ENCODE measurements at places on chromosomes 3 and 15. TPM values are rescaled to one million over a fixed set of nuclear protein-coding genes. Genes with fewer than 3 reads are reported as not detected.
A peak's percentile ranks its signal among the peaks of the same experiment; 100 is the strongest.

Gene PAQR5
- total RNA-seq = 0.78 TPM

Gene RTP1
- not detected for total RNA-seq

GRCh38 chr3:44240061-44240460 is 1.6 kb upstream of the TOPAZ1 start:
- no peaks in the 10 kb centered on the region for H3K27me3 ChIP-seq
- DNase-seq = no peak
- no peak overlapping the region for H3K27ac ChIP-seq

DNA sequence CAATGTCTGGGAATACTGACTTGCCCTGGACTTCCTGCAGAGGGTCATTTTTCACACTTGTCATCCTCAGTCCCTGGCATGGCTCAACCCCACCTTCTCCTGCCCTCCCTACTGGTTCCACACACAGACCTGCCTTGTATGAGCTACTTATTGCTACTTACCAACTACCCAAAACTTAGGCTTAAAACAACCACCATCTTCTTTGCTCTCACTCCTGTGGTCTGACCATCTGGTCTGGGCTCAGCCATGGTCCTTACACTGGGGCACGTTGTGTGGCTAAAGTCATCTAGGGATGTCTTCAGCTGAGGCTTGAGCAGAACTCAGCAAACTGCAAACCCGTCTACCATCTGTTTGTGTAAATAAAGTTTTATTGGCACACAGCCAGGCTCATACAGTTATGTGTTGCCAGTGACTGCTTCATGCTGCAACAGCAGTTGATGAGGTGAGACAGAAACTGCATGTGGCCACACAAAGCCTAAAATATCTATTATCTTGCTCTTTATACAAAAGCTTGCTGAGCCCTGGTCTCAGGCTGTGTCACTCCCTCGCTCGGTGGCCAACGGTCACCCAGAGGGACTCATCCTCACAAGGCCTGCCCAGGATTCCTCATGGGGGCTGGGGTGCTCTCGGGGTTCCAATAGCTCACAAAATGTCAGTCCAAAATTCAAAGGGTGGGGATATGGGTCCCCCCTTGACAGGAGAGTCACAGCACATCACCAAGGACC is 43.5 kb downstream of the KLF15 start:
- H3K36me3 ChIP-seq = no peaks in the 10 kb centered on the region
- DNase-seq = no peak
- no peak overlapping the region for H3K4me3 ChIP-seq
- peak overlapping the region; percentile 12 for H3K27ac ChIP-seq

DNA sequence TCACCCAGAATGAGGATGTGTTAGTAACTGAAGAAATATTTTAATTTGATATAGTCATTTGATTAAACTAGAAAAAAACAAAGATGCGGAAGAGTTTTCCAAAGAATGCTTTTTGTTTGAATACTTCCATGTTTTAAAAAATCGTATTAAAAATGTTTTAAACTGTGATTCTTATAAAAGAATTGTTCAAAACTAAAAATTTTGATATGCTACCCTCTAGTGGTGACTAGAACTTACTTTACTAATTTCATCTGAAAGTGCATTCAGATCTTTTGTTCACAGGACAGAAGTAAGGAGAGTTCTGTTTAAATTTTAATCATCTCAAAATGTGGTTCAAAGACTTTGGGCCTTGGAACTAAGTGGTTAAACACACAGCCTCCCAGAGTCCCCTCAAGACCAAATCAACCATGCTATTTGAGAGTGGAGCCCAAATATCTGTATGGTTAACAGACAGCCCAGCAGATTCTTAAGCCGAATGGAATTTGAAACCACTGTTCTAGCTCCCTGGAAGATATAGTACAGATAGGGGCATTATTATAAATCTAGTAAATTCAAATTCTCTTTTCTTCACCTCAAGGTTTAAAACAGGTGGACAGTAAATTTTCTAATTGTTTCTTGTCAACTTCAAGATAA is 45.2 kb upstream of the SYNPR start:
- H3K4me3 ChIP-seq = no peak overlapping the region
- no peaks in the 10 kb centered on the region for H3K36me3 ChIP-seq
- no peak for DNase-seq
- H3K27ac ChIP-seq = no peak overlapping the region

DNA sequence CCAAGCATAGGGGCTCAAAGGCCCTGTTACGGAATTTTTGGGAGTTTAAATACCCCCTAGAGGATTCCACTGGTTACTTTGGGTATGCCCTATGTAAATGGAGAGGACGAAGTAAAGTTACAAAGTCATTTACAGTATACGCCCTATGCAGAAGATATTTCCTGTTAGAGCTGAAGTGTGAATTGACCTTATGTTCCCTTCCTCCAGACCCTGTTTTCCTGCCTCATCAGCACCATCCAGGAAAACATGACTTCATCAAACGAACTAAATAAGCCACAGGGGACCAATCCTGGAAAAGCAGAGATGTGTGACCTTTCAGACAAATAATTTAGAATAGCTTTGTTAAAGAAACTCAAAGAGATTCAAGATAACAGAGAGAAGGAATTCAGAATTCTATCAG is 177.4 kb downstream of the SQOR start:
- H3K4me3 ChIP-seq = no peak overlapping the region
- no peaks in the 10 kb centered on the region for H3K36me3 ChIP-seq
- no peaks in the 10 kb centered on the region for H3K27me3 ChIP-seq

DNA sequence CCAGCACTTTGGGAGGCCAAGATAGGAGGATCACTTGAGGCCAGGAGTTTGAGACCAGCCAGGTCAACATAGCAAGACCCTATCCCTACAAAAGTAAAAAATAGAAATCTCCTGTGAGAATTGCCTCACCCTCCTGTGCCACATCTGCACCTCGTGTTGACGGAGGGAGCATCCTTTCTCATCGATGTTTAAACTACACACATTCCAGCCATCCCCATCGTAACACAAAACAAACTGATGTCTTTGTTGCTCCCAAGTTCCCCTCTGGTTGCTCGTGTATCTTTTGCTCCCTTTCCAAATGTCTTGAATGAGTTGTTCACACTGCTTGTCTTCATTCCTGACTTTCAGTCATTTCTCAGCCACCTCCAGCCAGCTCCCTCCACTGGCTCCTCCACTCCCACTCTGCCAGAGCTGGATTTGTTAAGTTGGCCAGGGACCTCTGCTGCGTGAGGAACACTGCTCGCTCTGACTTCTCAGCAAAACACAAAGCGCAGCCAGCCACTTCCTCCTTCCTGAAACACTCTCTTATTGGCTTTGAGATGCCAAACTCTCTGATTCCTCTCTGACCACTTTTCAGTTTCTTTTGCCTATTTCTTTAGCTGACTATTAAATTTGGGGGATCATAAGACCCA is 53.6 kb upstream of the ATP13A3 start:
- no peaks in the 10 kb centered on the region for H3K36me3 ChIP-seq
- peaks cover 1% of the 10 kb centered on the region for H3K4me1 ChIP-seq
- H3K27me3 ChIP-seq = no peaks in the 10 kb centered on the region
- H3K27ac ChIP-seq = no peak overlapping the region
- no peak for DNase-seq

GRCh38 chr3:108136561-108137459 is 46.0 kb upstream of the CD47 start:
- H3K36me3 ChIP-seq = no peaks in the 10 kb centered on the region
- no peak overlapping the region for H3K27ac ChIP-seq
- H3K27me3 ChIP-seq = no peaks in the 10 kb centered on the region
- no peak overlapping the region for H3K4me3 ChIP-seq

- H3K4me3 ChIP-seq = no peak overlapping the region
- DNase-seq = no peak
- H3K36me3 ChIP-seq = no peaks in the 10 kb centered on the region
- no peaks in the 10 kb centered on the region for H3K27me3 ChIP-seq
- no peaks in the 10 kb centered on the region for H3K4me1 ChIP-seq
Measured at GRCh38 chr3:101039285-101039684, 46.1 kb upstream of the ABI3BP start.

GRCh38 chr15:98150084-98150483 is 189.6 kb downstream of the ARRDC4 start:
- no peaks in the 10 kb centered on the region for H3K27me3 ChIP-seq
- no peaks in the 10 kb centered on the region for H3K36me3 ChIP-seq
- no peaks in the 10 kb centered on the region for H3K4me1 ChIP-seq
- no peak for DNase-seq
- no peak overlapping the region for H3K27ac ChIP-seq

DNA sequence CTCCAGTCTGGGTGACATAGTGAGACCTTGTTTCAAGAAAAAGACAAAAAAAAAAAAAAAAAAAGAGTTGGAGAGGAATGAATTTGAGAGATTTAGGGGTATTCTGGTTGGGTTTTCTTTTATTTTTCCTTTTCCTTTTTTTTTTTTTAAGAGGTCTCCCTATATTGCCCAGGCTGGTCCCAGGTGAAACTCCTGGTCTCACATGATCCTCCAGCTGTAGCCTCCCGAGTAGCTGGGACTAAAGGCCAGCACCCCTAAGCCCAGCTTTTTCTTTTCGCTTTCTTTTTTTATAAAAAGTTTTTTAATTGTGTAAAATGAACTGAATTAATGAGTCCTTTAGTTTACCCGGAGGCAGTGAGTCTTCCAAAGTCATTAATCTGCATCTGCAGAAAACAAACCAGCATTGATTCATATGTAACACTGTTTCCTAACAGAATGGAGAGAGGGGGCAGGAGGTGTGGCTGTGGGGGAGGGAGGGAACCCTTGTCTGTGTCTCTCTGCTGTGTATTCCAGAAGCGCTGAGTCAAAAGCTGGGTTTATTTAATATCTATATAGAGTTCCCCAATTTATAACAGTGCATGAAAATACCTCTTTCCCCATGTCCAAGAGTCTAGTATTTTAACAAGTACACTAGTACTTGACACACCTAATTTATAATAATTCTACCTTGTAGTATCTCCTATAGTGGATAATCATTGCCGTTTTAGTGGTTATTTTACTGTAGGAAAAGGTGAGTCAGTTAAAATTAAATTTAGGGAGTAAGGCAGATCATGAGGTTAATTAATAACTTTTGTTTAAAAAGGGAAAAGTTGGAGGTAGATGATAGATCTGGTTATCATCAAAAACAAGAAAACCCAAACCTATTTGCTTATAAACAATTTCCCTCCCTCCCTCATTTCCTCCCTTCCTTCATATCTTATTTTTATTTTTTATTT is 2.6 kb upstream of the DPPA4 start:
- no peaks in the 10 kb centered on the region for H3K36me3 ChIP-seq
- no peaks in the 10 kb centered on the region for H3K4me1 ChIP-seq
- no peaks in the 10 kb centered on the region for H3K27me3 ChIP-seq
- no peak overlapping the region for H3K27ac ChIP-seq
- no peak overlapping the region for H3K4me3 ChIP-seq

DNA sequence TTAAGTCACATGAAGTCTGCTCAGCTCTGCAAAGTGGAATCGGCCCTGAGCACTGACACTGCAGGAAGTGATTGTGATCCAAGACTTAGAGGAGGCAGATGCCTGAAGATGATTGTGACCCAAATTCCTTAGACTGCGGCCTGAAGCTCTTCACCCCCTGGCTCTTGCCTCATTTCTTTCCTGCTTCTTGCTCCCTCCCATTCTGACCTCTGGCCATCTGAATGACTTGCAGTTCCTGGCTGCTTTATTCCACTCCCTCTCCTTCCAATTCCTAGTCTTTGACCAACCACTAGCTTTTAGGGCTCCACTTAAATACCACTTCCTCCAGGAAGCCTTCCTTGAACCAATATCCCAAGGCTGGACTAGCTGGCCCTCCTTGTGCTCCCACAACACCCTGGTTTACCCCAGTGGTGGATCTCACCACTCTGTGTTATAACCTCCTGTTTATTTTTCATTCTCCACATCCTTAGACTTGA is 9.9 kb upstream of the EPB42 start:
- H3K4me3 ChIP-seq = no peak overlapping the region
- H3K36me3 ChIP-seq = no peaks in the 10 kb centered on the region
- H3K27ac ChIP-seq = no peak overlapping the region

DNA sequence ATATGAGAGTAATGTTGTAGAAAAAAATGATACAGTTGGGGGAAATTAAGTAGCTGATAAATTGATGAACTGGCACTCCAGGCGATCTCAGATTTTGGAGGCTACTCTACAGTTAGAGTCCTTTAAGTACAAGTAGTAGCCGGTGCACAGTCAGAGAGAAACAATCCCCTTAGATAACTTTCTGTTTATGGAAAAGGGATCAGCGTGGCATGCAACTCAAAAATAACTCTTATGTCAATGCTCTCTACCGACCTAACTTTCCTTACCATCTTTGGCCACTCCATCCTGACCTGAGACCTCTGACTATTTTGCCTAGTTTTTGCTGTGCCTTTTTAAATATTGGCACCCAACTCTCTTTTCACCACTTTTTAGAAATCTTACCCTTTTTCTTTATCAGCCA is 299.6 kb downstream of the UNC13C start:
- no peak overlapping the region for H3K27ac ChIP-seq
- no peaks in the 10 kb centered on the region for H3K36me3 ChIP-seq
- no peaks in the 10 kb centered on the region for H3K4me1 ChIP-seq

- no peak for DNase-seq
- no peak overlapping the region for H3K4me3 ChIP-seq
- H3K27ac ChIP-seq = no peak overlapping the region
- no peaks in the 10 kb centered on the region for H3K4me1 ChIP-seq
Measured at GRCh38 chr15:70375586-70375985, 277.9 kb upstream of the TLE3 start.

GRCh38 chr15:75982468-75982867 is 29.8 kb downstream of the NRG4 start:
- no peak overlapping the region for H3K4me3 ChIP-seq
- H3K4me1 ChIP-seq = no peaks in the 10 kb centered on the region
- no peak overlapping the region for H3K27ac ChIP-seq
- no peak for DNase-seq
- no peaks in the 10 kb centered on the region for H3K36me3 ChIP-seq

DNA sequence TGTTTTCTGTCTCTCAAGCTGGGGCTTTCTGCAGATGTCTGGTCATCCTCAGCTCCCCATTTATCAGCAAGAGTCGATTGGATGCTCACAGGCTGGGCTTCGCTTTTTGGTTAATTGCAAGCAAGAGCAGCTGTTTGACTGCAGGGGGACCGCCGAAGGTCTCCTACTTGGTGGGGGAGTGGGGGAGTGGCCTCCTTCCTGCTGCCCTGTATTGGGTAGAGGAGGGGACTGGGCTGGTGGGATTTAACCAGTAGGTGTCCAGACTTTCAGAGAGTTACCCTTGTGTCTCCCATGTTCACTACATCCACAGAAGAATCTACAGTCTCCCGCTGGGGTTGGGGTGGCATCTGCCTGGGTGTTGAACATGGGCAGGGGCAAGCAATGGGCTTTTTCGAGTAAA is 78.7 kb downstream of the PLXNA1 start:
- H3K4me3 ChIP-seq = no peak overlapping the region
- no peaks in the 10 kb centered on the region for H3K36me3 ChIP-seq
- no peak for DNase-seq
- H3K4me1 ChIP-seq = no peaks in the 10 kb centered on the region

- H3K27ac ChIP-seq = no peak overlapping the region
- H3K4me1 ChIP-seq = no peaks in the 10 kb centered on the region
- no peak for DNase-seq
- no peaks in the 10 kb centered on the region for H3K27me3 ChIP-seq
- no peak overlapping the region for H3K4me3 ChIP-seq
Measured at GRCh38 chr15:72127724-72128322, 9.6 kb downstream of the SENP8 start.

All from ovary (tissue), 10 donors.